ENCODE measurements at places on chromosomes 5 and 9.

GRCh38 chr9:89903141-89903475, 298.3 kb downstream of the GADD45G start:
- no peak for DNase-seq

GRCh38 chr5:60835554-60835953, 8.5 kb downstream of the ELOVL7 start:
- no peak for DNase-seq

- DNase-seq = no peak
Measured at GRCh38 chr5:177467436-177467835, 6.0 kb downstream of the DBN1 start.

DNA sequence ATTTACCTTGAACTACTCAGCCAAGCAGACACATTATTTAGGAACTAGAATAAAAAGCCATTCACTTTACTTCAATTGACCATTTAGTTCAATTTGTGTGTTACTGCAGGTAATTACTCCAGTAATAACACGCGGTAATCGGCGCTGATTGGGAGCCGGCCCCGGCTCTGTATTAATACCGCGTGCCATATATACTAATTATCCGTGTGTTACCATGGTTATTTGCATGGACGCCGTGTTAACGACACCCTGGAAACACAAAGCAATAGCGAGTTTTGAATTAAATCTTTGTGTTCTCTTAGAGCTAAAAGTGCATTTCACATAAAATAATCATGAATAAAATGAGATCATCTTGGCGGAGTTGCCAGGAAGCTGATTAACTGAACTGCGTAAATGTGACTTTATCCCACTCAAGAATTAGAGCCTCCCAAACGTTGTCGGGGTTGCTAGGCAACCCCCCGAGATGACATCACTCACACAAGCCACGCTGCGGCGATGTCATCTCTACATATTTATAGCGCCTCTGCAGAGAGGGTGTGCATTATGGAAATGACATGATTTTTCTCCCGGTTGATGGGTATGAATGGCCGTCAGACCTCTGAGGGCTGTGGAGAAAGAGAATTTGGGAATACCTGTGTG, 41.4 kb upstream of the RNU6ATAC start:
- DNase-seq = no peak

- no peak for DNase-seq
Measured at GRCh38 chr5:159982421-159983173, 26.3 kb upstream of the TTC1 start.

- DNase-seq = no peak
Measured at GRCh38 chr9:85534340-85534739, 207.4 kb downstream of the AGTPBP1 start.

GRCh38 chr5:16866795-16867576, 69.1 kb downstream of the MYO10 start:
- peak; percentile 63 for DNase-seq

GRCh38 chr9:95148208-95148520, 169.3 kb downstream of the FANCC start:
- no peak for DNase-seq

GRCh38 chr9:16221822-16222547, 648.5 kb downstream of the BNC2 start:
- no peak for DNase-seq

DNA sequence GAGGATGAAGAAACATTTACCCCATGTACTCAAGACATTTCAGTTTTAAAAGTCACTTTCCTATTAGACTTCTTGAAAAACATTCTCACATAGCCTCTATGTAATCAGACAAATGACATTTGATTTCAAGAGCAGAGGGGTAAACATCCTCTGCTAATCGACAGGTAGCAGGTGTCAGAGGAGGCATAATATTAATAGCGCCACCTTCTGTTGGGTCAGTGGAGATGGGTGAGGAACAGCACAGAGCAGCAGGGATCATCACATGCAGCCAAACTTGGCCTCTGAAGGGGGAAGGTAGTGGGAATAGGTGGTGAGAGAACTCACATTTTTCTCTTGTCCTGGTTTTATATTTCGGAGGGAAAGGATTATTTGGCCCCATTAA, 3.3 kb upstream of the LSM11 start:
- no peak for DNase-seq

DNA sequence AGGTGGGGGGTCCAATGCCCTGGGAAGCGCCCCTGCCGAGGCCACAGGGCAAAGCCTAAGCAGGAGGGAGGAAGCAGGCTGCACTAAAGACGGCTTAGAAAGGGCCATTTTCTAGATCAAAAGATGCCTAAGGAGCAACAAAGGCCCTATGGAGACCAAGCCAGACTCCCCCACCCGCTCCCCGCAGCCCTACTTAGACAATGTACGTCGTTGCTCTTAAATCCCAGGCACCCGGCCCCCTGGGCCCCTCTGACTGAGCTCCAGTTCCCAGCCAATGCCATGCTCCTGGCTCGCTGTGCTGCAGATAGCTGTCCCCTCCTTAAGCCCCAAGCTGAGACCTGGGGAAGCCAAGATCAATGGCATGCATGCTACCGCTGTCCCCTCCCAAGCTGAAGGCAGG, 10.3 kb downstream of the IPPK start:
- peak; percentile 40 for DNase-seq

- DNase-seq = no peak
Measured at GRCh38 chr9:133383438-133383837, 7.3 kb downstream of the STKLD1 start.

- no peak for DNase-seq
Measured at GRCh38 chr5:33592245-33592644, 151.5 kb downstream of the TARS1 start.

DNA sequence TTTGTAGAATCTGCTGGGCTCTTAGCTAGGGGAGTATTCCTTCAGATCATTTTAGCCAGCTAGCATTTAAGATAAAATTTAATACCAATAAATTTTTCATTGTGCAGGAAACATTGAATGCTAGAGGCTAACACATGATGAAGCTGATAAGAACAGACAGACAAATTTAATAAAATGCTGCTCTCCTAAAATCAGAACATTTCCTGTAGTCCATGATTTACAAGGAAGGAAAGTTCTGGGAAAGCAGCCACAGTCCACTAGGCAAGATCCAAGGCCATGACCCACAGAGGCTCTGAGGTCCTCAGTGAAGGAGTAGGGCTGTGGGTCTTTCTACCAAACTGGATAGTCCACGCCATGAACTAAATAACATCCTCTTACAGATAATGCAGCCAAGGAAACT, 253.0 kb downstream of the ICE1 start:
- no peak for DNase-seq

DNA sequence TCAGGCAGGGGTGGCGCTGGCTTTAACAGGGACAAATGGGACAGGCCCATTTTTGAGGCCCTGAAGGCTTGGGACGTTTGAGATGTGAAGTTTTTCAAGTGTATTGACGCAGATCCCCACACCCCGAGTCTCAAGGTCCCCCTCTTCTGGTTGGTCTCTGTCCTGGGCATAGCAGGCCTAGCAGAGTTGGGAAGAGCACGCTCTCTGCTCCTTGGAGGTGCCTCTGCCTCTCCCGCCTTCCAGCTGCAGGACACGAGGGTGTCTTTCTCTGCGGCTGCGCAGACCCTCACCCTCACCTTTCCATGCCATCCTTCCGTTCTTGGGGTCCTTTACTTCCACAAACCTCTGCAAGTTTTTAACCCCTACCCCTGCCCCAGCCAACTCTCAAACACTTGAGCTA, 18.6 kb downstream of the ADAMTSL2 start:
- no peak for DNase-seq

- DNase-seq = no peak
Measured at GRCh38 chr9:126947529-126947928, 32.9 kb downstream of the RALGPS1 start.

DNA sequence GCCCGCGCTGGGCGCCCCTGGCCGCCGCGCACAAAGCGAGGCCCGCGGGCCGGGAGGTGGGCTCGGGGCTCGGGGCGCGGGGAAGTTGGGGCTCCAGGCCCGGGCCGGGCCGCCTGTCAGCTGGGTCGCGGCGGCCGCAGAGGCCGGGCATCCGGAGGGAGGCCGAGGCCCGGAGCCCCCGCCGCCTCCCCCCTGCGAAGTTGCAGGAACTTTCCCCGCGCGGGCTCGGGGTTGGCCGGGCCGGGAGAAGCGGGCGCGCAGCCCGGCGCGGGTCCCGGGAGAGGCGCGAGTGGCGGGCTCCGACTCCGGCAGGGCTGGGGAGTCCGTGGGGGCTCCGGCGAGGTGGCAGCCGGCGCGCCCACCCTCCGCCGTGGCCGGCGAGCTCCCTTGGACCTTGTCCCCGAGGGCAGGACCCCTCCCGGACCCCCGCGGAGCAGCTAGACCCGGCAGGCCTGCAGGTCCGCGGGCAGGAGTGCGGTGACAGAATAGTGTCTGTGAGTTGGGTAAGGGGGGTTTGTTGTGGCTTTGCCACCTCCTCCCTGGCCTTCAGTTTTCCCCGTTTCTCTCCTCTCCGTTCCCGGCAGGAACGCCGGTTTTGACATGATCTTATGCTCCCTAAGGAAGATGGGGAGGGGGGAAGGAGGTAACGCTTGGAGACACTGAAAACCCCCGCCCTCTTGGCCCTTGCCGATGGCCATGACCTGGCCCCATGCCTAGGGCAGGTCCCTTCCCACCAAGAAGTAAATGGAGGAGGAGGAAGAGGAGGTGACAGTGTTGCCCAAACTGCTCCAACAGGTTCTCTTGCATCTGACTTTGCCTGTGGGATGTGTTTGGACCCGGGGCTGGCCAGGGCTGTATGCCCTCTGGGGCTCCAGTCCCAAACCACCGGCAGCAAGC, 942 bp downstream of the PHF2 start:
- DNase-seq = peak; percentile 55

- peak; percentile 33 for DNase-seq
Measured at GRCh38 chr9:137299938-137300337, 2.1 kb downstream of the NRARP start.
